Tongue (tissue), 3 donors: ENCODE measurements at places on chromosomes 2 and 18. TPM values are rescaled to one million over a fixed set of nuclear protein-coding genes. Genes with fewer than 3 reads are reported as not detected.

The HOXD11 gene
- not detected for total RNA-seq

The INO80D gene
- total RNA-seq, result 21.1 TPM

The CEP192 gene
- total RNA-seq, result 45.2 TPM

The THAP4 gene
- 27.5 TPM for total RNA-seq

The REG3A gene
- total RNA-seq, result not detected

The ELOA2 gene
- not detected for total RNA-seq

The IL1F10 gene
- not detected for total RNA-seq

The FTCDNL1 gene
- 6.7 TPM for total RNA-seq

The LYPD1 gene
- total RNA-seq, result 3.6 TPM

The KCNS3 gene
- total RNA-seq, result 46.3 TPM

The COLEC12 gene
- total RNA-seq, result 60.4 TPM

The KLHL30 gene
- 58.4 TPM for total RNA-seq

The E2F6 gene
- total RNA-seq, result 25.8 TPM

The ANKRD30B gene
- total RNA-seq, result not detected

The RNASEH1 gene
- 22.2 TPM for total RNA-seq

The ESPNL gene
- 1.0 TPM for total RNA-seq

The EML6 gene
- 10.8 TPM for total RNA-seq

The RNF125 gene
- total RNA-seq, result 8.0 TPM

The TANK gene
- 63.8 TPM for total RNA-seq

The CDK5R2 gene
- not detected for total RNA-seq

The TEX51 gene
- total RNA-seq, result not detected
